Stimulated activated CD4-positive, alpha-beta T cell treated with anti-CD3 and anti-CD28 coated beads, Interleukin-2, amount 100 ng/mL, for 24 hours (primary cell): ENCODE measurements at places on chromosomes 16 and 17.

DNA sequence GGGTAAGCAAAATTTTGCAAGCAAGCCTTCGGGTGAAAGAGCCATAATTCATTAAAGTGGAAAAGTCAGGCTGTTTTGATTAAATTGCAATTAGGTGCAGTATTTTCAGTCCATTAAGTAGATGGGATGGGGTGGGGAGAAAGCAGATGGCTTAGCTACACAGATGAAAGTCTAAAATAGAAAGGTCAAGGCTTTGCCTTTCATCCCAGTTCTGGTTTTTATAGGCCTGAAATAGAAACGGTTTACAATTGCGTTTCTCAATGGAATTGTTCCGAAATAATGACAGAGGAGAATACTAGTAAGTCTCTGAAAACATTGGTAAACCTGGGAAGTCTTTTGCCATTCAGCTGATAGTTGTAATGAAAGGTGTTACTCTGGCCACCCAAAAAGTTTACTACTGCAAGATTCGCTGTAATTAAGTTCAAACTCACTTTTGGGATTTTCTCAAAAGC lies 1.5 kb downstream of the PPM1E start:
- DNase-seq = no peak

DNA sequence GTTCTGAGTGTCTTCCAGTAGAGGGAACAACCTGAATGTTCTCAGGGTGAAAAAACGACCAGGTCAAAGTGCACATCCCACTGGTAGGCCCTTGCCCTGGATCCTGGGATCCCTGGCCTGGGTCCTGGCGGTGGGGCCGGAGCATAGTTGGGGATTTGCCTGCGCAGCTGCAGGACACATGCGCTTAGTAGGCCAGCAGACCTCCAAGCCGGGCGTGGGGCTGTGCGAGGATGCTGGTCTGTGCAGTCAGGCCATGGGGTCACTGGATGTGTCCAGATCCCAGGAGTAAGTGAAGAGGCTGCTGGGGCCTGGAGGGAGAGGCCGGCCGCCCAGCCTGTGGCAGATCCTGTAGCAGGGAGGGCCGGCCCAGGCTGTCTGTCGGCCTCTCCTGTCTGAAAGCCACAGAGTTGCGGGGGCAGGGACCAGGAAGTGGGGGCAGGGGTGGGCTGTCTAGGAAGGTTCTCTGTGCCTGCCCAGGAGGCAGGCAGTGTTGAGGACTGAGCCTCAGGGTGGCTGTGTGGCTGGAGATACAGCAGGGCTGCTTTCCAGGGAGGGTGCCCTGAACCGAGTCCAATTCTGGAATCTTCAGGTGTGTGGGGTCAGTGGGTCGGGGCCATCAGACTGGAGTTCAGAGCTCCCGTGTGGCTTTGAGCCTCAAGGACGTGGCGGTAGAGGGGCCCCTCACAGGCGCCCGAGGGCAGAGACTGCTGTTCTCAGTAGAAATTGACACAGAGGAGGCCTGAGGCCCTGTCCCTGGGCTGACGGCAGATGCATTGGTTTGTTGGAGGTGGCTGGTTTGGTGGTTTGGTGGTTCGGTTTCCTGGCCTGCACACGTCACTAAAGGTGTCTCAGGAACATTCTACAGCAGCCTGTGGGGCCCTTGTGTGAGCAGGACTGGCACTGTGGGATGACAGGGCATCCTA lies 17.2 kb upstream of the NUDT16L1 start:
- peak; percentile 62 for DNase-seq

DNA sequence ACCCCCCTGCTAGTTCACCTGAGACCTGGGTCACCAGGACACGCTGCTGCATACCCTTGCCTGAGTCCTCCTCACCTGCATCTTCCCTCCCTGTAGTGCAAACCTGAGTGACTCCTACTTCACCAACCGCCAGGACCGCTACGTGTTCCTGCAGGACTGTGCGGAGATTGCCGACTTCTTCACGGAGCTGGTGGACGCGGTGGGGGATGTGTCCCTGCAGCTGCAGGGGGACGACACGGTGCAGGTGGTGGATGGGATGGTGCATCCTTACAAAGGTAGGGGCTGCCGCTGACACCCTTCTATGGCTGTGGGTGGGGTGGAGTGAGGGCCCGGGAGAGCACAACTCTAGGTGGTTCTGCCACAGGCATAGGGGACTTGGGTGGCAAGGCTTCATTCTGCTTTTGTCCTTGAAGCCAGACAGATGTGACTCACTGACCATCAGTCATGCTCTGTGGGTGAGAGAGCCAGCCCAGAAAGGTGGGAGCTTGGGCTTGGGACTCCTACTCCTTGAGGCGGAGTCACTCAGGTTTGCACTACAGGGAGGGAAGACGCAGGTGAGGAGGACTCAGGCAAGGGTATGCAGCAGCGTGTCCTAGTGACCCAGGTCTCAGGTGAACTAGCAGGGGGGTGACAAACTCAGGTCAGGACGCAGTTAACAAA lies 22.3 kb downstream of the PGS1 start:
- no peak for DNase-seq

DNA sequence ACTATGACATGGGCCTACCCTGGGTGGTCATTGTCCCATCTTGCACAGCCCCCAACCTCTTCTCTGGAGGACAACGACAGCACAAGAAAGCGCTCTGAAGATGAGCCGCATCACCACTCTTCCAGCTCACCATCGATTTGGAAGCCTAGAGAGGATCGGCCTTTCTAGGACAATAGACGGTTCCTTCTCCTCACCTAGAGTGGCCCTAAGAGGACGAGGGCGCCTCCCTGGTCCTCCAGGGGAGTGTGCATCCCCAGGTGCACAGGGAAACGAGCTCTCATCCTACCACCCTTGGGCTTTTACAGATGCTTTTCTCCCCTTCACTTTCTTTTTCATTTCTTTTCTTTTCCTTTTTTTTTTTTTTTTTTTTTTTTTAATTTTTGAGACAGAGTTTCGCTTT lies 20.3 kb upstream of the SLC52A1 start:
- DNase-seq = no peak

- no peak for DNase-seq
Measured at GRCh38 chr16:87791295-87792204, 25.8 kb upstream of the KLHDC4 start.

DNA sequence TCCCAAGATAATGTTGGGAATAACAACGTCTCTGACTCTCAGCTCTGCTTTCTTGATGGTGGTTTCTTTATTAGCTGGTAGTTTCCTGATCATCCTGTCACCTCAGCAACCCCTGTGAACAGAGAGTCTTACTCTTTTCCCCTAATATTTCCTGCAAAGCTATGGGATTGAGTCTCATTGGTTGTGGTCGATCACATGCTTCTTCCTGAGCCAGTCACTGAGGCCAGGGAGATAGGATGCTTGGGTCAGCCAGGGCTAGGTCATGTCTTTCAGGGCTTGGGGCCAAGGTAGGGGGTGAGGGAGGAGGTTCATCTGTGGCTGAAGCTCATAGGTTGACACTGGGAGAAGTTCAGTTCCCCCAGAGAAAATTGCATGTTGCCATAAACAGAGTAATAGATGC lies 114.3 kb downstream of the ABCC1 start:
- no peak for DNase-seq

DNA sequence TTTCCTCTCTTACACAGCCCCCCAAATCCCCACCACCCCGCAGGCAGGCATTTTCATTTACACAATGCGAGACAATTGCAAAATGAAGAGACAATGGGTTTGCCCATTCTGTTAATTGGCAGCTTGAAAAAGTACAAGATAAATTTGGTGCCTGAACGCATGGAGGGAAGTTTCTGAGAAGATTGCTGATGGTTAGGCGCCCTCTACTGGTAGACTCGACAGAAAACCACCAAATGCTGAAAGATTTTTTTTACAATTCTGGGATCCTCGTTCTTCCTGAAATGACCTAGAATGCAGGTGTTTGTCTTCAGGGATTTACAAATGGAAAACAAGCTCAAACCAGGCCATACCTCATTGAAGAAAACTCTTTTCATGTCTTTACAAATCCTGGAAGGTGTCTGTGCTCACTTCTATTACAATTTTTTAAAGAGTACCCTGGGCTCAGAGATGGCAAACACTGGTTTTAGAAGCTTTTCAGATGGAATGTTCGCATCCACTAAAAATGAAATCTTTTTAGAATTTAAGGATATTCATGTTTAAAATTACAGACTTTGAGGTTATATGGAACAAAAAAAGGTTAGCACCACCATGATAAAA lies 338.5 kb downstream of the PMP22 start:
- peak; percentile 63 for DNase-seq

DNA sequence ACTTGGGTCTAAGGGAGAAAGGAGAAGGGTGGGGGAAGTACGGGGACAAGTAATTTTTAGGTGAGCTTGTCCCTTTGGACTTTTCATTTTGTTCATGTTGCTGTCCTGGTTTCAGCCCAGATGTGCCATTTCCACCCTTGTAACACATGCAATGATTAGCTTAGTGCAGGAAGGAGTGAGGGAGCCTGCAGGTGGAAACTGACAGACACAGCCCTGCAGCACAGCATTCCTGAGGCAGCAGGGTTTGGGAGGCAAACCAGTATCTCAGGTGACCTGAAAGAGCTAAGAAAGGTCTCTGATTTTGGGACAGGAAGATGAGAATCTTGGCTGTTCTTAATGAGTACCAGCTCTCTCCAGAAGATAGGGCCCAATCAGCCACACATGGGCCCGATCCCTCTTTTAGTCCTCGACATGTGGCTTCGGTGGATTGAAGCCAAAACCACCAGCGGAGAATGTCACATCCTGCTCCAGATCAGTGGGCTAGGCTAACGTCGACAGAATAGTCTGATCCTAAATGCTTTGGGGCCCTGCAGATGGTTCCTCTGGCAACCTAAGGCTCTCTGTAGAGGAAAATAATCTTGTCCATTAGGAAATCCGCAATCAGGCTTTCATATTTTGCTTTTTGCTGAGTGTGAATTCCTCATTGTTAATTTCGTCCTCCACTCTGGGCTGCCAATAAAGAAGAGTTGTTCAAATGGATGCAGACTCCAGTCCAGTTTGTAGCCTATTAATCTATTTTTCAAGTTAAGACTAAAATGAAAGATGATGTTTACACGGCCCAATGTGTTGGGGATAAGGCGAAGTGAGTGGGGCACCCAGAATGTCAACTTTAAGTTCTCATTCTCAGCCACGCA lies 3.8 kb upstream of the RNF157 start:
- DNase-seq = no peak

DNA sequence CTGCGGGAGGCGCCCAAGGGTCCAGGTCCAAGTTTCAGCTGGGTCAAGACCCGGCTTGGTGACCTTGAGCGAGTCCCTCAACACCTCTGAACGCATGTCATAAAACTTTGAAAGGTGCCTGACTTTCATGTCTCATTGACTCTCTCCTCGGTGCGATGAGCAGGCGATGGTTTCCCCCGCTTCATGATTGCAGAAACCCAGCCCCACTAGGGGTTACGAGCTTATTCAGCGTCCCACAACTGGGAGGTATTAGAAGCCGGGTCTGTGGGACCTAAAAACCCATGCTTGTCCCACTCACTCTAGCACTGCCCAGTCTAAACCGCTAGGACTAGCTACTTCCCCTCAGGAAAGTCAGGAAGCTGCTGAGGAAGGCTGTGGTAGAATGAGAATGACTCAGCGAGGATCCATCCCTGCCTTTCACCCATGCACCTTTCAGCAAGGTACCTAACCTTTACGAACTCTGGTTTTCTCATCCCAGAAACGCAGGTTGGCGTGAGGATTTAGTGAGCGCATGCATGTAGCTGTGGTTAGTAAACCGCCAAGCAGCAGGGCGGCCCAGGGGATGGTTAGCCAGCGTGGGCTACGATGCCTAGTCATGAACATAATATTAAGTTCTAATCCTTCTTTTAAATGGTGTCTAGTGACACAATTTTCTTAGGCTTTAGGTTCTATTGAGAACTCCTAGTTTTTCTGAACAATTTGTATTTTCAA lies 26.2 kb upstream of the RFFL start:
- DNase-seq = peak; percentile 58

- DNase-seq = no peak
Measured at GRCh38 chr16:84239141-84239769, 557 bp downstream of the KCNG4 start.

GRCh38 chr17:74446551-74447500 lies 14.9 kb downstream of the GPRC5C start:
- DNase-seq = peak; percentile 32

- no peak for DNase-seq
Measured at GRCh38 chr16:17654571-17654970, 183.8 kb upstream of the XYLT1 start.

GRCh38 chr17:1639549-1640180 lies 5.9 kb downstream of the SCARF1 start:
- DNase-seq = no peak
